SK-N-SH (cell line): ENCODE measurements at places on chromosomes 6 and 20.

DNA sequence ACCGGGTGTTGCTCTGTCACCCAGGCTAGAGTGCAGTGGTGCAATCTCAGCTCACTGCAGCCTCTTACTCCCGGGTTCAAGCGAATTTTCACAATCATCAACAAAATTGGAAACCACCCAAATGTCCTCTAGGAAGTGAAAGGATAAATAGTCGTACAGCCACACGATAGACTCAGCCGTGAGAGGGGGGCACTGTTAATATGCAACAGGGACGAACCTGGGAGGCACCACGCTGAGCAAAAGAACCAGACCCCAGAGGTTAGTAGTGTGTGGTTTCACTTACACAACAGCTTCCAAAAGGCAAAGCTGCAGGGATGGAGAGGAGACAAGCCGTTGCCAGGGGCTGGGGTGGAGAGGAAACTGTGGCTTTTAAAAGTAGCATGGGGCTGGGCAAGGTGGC, 30.1 kb upstream of the NTSR1 start:
- DNase-seq, result no peak

- no peak for DNase-seq
Measured at GRCh38 chr20:15642676-15643075, 930.6 kb downstream of the KIF16B start.

GRCh38 chr6:165967810-165968407, 199.7 kb downstream of the TBXT start:
- no peak for DNase-seq

DNA sequence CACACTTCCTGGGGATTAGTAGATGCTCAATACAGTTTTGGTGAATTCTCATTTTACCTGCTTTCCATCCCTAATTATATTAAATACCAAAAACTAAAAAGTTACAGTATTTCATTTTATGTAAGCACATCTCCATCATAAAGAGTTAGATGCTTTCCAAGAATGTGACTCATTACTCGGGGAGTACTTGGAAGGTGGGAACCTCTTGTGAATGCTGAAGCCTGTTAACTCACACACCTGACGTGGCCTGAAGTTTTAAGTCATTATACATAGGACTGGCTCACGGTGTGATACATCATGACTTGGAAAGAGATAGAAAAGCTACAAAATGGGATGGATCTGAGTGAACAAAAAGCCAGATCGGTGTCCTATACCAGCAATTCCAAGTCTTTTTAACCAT, 2.2 kb upstream of the OSER1 start:
- DNase-seq, result no peak

GRCh38 chr20:46581391-46581790, 30.9 kb upstream of the OCSTAMP start:
- DNase-seq, result no peak

- DNase-seq, result no peak
Measured at GRCh38 chr6:107409942-107410341, 49.4 kb downstream of the PDSS2 start.

DNA sequence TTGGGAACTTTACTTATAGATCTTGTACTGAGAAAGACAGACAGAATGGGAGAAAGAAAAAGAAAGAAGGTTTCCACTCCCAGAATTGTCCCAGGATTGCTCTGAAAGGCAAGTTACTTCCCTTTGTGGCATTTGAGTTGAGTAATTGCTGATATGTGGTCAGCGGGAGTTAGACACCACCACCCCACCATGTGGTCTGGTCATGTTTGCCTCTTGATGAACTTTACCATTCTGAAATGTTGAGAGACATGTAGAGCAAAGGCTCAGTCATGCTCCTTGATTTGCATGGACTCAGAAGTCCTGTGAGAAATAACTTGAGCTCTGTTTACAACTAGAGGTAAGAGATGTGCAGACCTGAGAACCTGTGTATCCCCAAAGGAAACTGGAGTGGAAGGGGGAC, 17.1 kb downstream of the TCF21 start:
- no peak for DNase-seq

GRCh38 chr6:33197431-33198048, 2.9 kb downstream of the RXRB start:
- DNase-seq, result peak; percentile 79

- no peak for DNase-seq
Measured at GRCh38 chr6:44051515-44051914, 75.7 kb downstream of the MRPL14 start.

GRCh38 chr20:50953821-50954220, 4.5 kb downstream of the DPM1 start:
- no peak for DNase-seq

DNA sequence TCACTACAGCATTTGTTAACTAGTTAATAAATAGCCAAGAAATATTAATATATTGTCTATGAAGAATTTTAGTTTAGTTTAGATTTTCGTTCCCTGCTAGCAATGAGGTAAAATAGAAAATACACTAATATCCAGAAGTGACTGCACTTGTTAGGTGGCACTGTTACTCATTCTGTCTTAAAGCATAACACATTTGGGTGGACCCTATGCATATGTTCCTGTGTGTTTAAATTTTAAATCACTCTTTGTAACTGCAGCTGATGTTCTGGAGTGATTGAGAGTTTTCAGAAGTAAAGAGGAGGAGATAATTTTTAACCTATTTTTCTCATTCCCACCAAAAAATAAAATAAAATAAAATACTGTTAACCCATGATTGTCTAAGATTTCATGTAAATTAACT, 73.9 kb upstream of the SOX4 start:
- no peak for DNase-seq

- no peak for DNase-seq
Measured at GRCh38 chr6:11769811-11770545, 8.6 kb downstream of the ADTRP start.

DNA sequence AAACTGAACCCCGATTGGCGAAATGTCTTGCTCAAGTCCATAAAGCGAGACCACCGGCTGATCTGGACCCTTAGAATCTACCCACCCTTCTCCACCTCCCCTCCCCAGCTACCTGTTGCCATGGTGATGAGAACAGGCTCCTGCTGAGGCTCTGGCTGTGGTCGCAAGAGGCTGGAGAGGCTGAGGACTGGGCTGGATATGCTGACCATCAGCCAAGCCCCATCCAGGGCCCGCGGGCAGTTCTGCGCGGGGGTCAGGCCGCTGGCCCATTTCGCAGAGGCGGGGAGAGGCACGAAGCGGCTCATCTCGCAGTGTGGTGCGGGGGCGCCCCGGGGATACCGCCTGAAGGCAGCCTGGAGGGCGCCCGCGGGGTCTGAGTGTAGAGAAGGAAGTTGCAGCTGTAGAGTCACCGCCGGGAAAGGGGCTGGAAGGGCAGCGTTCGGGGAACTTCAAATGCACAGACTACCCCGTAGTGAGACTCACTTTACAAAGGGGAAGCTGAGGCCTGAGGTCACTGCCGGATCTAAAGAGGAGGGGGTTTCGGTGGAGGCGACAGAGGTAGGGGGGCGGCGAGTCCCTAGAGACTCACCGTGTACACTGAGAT, 671 bp downstream of the TAPBP start:
- peak; percentile 79 for DNase-seq

GRCh38 chr6:112443179-112444065, 96.3 kb downstream of the RFPL4B start:
- DNase-seq, result peak; percentile 1

GRCh38 chr6:106184629-106185028, 98.5 kb downstream of the PRDM1 start:
- DNase-seq, result no peak

GRCh38 chr6:44735630-44735963, 348.1 kb downstream of the CDC5L start:
- DNase-seq, result no peak

- no peak for DNase-seq
Measured at GRCh38 chr6:90123831-90124230, 172.8 kb downstream of the BACH2 start.

GRCh38 chr6:40330301-40330721, 256.9 kb downstream of the LRFN2 start:
- DNase-seq, result no peak
